ENCODE measurements at places on chromosomes 6 and 20. TPM values are rescaled to one million over a fixed set of nuclear protein-coding genes. Genes with fewer than 3 reads are reported as not detected.

GRCh38 chr6:74606582-74607071 is 599.2 kb downstream of the COL12A1 start:
- H3K36me3 ChIP-seq, result no peaks in the 10 kb centered on the region
- no peaks in the 10 kb centered on the region for H3K4me1 ChIP-seq

The NR2E1 gene
- total RNA-seq, result not detected

GRCh38 chr20:3509064-3509463 is 38.2 kb downstream of the ATRN start:
- no peaks in the 10 kb centered on the region for H3K27me3 ChIP-seq
- H3K36me3 ChIP-seq, result peaks cover 20% of the 10 kb centered on the region
- no peak overlapping the region for H3K4me3 ChIP-seq
- DNase-seq, result no peak
- H3K27ac ChIP-seq, result no peak overlapping the region

DNA sequence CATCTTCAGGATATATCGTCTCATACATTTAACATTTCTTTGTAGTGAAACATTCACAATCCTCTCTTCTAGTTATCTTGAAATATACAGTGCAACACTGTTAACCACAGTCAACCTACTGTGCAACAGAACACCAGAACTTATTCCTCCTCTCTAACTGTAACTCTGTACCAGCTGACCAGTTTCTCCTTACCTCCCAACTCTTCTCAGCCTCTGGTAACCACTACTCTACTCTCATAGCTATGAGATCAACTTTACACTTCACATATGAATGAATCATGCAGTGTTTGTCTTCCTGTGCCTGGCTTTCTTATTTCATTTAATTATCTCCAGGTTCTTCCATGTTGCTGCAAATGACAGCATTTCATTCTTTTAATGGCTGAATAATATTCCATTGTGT is 337.6 kb downstream of the BTBD9 start:
- H3K27me3 ChIP-seq, result no peaks in the 10 kb centered on the region
- H3K4me1 ChIP-seq, result no peaks in the 10 kb centered on the region
- peaks cover 7% of the 10 kb centered on the region for H3K36me3 ChIP-seq
- no peak overlapping the region for H3K27ac ChIP-seq
- no peak overlapping the region for H3K4me3 ChIP-seq

GRCh38 chr6:157187182-157188083 is 135.9 kb downstream of the TMEM242 start:
- peaks cover 19% of the 10 kb centered on the region for H3K36me3 ChIP-seq
- H3K27me3 ChIP-seq, result no peaks in the 10 kb centered on the region
- peaks cover 7% of the 10 kb centered on the region for H3K4me1 ChIP-seq
- no peak for DNase-seq
- H3K27ac ChIP-seq, result no peak overlapping the region

- no peaks in the 10 kb centered on the region for H3K4me1 ChIP-seq
- peaks cover 9% of the 10 kb centered on the region for H3K27me3 ChIP-seq
- DNase-seq, result no peak
- H3K36me3 ChIP-seq, result no peaks in the 10 kb centered on the region
- no peak overlapping the region for H3K4me3 ChIP-seq
These were observed 73.9 kb upstream of the NRSN1 start for GRCh38 chr6:24051942-24052589.

DNA sequence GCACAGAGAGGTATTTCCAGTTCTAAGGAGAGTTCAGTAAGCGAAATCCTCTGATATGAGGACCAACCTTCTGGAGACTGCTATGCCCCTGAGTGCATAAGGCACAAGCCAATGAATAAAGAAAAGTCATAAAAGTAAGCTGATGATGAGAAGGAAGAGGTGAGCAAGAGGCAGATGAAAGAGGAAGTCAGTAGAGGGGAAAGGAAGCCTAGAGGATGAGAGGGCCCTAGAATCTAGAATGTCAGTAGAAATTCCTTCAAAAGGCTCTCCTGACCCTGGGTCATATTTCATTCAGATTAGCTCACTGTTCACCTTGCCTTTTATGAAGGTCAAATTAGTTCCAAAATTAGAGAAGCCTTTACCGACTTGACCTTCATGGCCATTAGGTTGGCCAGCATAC is 209.2 kb downstream of the CD83 start:
- H3K4me1 ChIP-seq, result peaks cover 12% of the 10 kb centered on the region
- no peaks in the 10 kb centered on the region for H3K27me3 ChIP-seq
- H3K36me3 ChIP-seq, result peaks cover 1% of the 10 kb centered on the region
- H3K4me3 ChIP-seq, result no peak overlapping the region
- DNase-seq, result no peak

DNA sequence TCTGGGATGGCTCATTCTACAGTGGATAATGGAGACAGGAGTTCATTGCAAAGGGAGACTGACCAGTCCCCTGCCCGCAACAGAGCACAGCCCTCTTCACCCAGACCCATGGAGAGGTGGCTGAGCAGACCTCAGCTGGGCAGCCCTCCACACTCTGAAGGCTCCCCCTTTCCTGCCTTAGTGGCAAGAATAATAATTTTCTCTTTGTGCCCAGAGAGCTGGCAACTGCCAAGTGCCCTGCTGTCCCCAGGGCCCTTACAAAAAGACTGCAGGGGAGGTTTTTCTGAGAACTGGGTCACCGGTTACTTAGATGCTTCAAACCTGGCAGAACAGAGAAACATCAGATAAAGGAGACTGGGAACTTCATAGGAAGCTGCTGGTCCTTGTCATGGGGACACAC is 35.4 kb upstream of the ZNFX1 start:
- H3K4me3 ChIP-seq, result no peak overlapping the region
- no peak overlapping the region for H3K27ac ChIP-seq
- peaks cover 11% of the 10 kb centered on the region for H3K4me1 ChIP-seq
- no peak for DNase-seq
- H3K36me3 ChIP-seq, result peaks cover 5% of the 10 kb centered on the region

DNA sequence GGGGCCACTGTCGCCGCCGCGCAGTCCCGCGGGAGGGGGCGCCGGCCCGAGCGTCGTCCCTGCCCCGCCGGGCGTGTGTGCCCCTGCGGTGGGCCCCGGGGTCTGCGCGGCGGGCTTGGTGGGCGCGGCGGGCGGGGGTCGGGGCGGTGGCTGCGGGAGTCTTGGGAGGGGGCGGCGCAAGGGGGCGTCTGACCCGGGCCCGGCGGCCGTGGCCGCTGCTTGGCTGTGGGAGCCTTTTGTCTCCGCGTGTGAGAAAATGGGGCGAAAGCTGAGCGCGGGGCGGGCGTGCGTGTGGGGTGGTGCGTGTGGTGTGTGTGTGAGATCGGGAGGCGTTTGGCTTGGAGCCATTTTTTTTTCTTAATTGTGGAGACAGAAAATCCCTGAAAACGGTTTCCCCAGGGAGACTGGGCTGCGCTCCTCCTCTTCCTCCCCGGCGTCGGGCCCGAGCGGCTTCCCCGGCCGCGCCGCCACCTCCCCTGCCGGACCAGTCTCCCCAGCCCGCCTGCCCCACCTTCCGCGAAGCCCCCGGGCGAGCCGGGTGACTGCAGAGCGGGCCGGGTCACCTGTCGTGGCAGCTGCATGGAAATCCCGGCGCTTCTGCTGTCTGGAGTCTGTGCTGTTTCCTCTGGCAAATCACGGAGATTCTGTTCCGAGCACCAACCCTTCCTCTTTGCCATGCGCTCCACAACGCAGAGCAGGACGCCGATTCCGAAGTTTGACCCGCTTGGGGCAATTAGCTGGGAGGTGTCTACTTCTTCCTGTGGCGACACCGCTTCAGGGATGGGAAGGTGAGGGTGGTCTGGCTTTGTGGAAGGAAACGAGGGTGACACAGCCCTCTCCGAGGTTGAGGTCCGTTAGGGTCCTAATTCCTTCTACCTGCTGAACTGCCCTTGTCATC is 64.4 kb downstream of the GTF2H5 start:
- H3K27ac ChIP-seq, result peak overlapping the region; percentile 75
- peaks cover 35% of the 10 kb centered on the region for H3K4me1 ChIP-seq
- H3K4me3 ChIP-seq, result peak overlapping the region; percentile 91
- H3K36me3 ChIP-seq, result no peaks in the 10 kb centered on the region
- DNase-seq, result peak; percentile 55
- no peaks in the 10 kb centered on the region for H3K27me3 ChIP-seq

- no peak overlapping the region for H3K4me3 ChIP-seq
- no peaks in the 10 kb centered on the region for H3K27me3 ChIP-seq
- DNase-seq, result no peak
- no peaks in the 10 kb centered on the region for H3K36me3 ChIP-seq
These were observed 1260.3 kb downstream of the EPHA7 start for GRCh38 chr6:92159046-92159445.
